ENCODE measurements at places on chromosomes 1 and 21. TPM values are rescaled to one million over a fixed set of nuclear protein-coding genes. Genes with fewer than 3 reads are reported as not detected.

The TTLL7 gene
- 5.4 TPM for total RNA-seq

- no peak overlapping the region for H3K4me3 ChIP-seq
- peaks cover 19% of the 10 kb centered on the region for H3K4me1 ChIP-seq
- no peaks in the 10 kb centered on the region for H3K27me3 ChIP-seq
- H3K36me3 ChIP-seq, result peaks cover 52% of the 10 kb centered on the region
- H3K27ac ChIP-seq, result no peak overlapping the region
- DNase-seq, result no peak
These were observed 17.7 kb downstream of the DDAH1 start for GRCh38 chr1:85447006-85447943.

DNA sequence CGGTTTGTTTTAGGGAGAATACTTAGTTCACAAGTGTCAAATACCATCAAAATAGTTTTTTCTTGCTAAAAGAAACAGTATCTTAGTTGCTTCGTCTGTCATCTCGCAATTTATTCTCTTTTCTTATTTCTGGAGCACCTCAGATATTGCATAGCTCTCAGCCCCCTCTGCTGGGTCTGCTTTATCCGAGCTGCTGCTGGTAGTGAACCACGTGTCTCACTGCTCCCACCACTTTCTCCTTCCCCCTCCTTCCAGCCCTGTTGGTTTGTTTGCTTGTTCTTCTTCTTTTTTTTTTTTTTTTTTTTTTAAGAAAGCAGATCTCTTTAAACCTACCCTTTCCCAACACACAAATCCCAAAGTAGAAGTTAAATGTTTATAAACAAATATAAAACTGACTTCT, 170.8 kb downstream of the EDEM3 start:
- H3K27me3 ChIP-seq, result no peaks in the 10 kb centered on the region
- no peaks in the 10 kb centered on the region for H3K4me1 ChIP-seq
- no peak overlapping the region for H3K27ac ChIP-seq
- DNase-seq, result no peak
- H3K4me3 ChIP-seq, result no peak overlapping the region

DNA sequence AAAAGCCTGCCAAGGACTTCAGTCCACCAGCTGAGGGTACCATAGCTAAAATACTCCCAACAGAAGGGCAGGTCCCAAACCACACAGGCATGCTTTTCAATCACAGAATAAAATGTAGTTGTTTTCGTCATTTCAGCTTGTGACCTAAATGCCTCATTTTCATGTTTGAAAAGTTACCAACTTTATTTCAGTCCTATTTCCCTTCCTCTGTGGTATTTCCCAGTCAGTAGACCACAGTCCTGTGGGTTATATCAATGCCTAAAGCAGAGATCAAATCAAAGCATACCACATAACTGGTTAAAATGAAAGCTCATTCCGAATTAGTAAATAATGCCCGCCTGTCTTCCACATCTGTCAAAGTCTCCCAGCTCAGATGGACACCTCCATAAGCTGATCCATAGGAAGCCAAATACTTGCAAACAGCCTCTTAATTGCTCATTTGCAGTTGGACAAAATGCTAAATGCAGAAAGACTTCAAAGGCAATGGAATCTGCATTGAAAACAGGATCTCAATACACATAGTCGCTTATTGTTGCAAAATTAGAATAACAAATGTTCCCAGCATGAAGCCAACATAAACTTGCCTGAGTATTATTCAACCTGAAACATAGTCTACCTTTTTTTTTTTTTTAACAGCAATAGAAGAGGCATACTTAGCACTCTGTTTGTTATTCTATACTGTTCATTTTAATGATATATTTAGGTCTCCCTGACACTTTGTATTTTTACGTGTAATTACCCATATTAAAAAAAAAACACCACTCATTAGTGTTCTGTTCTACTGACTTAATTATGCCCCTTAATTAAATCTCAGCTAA, 53.9 kb downstream of the NR5A2 start:
- H3K27ac ChIP-seq, result no peak overlapping the region
- H3K27me3 ChIP-seq, result no peaks in the 10 kb centered on the region
- no peaks in the 10 kb centered on the region for H3K36me3 ChIP-seq
- no peak overlapping the region for H3K4me3 ChIP-seq
- no peak for DNase-seq

DNA sequence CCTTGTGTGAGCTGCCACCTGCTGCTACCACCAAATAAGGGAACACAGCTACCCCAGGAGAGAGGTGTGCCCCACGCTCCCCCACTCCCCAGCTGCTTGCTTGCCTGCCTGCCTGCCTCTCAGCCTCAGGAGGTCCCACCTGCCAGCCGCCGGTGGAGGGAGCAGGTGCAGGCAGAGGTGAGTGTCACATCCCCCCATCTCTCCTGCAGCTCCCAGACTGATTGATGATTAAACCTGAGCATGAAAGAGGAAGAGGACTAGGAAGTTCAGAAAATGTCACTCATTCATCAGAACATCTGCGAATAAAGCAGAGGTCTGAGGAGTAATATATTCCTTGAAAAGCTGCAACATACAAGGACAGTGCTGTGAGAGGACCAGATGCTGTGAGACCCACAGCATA, 58.6 kb upstream of the HIVEP3 start:
- no peak overlapping the region for H3K4me3 ChIP-seq
- no peaks in the 10 kb centered on the region for H3K27me3 ChIP-seq
- H3K36me3 ChIP-seq, result no peaks in the 10 kb centered on the region

DNA sequence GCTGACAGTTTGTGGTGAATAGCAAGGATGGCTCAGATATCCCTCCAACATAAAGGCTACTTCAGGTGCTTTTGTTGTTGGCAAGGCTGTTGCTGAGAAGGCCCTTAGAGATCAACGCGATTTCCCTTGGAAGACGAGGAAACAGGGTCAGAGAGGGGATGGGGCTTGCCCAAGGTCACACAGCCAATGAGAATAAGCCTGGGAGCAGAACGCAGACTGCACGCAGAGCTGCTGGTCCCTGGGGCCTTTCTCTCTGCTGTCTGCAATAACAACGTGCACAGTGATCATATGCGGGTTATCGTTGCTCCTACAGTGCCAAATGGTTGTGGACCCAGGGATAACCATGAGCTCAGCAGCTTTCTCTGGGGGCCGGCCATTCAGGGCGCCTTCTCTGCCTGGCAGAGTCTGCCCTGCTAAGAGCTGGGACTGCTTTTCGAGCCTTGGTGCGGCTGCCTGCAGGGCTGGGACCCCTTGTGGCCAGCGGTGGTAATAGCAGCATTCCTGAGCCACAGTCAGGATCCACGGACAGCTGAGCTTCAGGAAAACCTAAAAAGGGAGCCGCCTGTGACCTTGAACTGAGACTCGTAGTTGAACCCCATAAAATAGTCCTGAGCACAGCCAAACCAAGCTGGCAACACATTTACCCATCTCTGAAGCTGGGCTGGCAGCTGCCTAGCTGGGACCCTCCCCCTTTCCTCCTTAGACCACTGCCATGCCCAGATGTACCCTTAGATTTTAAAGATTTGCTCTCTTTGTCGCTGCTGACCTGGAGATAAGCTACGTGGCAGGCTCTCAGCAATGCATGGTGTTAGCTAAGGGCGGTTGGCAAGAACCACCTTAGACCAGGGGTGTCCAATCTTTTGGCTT, 39.8 kb downstream of the HTR6 start:
- H3K27ac ChIP-seq, result no peak overlapping the region
- no peak overlapping the region for H3K4me3 ChIP-seq
- DNase-seq, result peak; percentile 74

DNA sequence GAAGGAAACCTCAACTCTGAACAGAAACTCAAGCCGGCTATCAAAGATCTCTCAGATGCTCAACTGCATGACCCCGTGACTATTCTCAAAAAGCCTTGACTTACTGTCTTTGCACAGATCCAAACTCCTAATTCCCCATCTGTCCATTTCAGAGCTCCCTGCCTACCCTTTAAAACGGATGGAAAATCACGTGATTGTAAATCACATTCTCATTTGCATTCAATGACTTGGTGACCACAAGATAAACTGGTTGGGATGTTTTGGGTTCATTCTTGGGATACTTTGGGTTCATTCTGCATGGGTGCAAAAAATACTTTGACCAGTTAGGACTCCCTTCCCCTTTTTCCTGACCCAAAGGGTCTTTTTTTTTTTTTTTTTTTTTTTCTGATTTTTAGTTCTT, 41.3 kb upstream of the RUNX1 start:
- H3K4me1 ChIP-seq, result peaks cover 26% of the 10 kb centered on the region
- no peak for DNase-seq
- H3K27ac ChIP-seq, result no peak overlapping the region
- no peak overlapping the region for H3K4me3 ChIP-seq
- H3K36me3 ChIP-seq, result no peaks in the 10 kb centered on the region

- H3K36me3 ChIP-seq, result no peaks in the 10 kb centered on the region
- no peak overlapping the region for H3K27ac ChIP-seq
- H3K4me1 ChIP-seq, result 0 out of 2 replicates have a peak, but pooled peaks cover 5% of the 10 kb centered on the region
- no peak overlapping the region for H3K4me3 ChIP-seq
- DNase-seq, result no peak
These were observed 15.0 kb upstream of the PSMB2 start for GRCh38 chr1:35656148-35656862.

DNA sequence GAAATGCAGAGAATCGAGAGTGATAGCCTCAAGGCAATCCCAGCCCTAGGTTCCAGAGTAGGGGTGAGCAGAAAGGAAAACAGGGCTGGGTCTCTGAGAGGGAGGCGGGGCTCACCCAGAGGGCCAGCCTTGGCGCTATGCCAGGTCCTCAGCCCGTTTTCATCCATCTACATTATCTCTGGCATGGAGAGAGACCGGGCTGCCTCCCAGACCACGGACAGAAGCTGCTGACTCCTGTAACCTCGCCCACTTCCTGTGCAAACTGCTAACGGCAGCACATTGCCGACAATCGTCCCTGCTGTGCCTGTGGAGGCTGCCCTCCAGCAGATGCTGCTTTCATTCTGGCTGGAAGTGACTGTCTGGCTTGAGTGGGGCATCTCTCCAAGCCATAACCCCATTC, 569.1 kb downstream of the NPHP4 start:
- no peaks in the 10 kb centered on the region for H3K36me3 ChIP-seq
- no peak overlapping the region for H3K27ac ChIP-seq
- no peak overlapping the region for H3K4me3 ChIP-seq
- DNase-seq, result no peak
- no peaks in the 10 kb centered on the region for H3K4me1 ChIP-seq
- no peaks in the 10 kb centered on the region for H3K27me3 ChIP-seq
